ENCODE measurements at places on chromosomes 3 and 15.
A peak's percentile ranks its signal among the peaks of the same experiment; 100 is the strongest.

GRCh38 chr3:197298945-197299854 is 788 bp upstream of the DLG1 start:
- peak; percentile 7 for DNase-seq

- no peak for DNase-seq
These were observed 220.0 kb downstream of the ADAMTSL3 start for GRCh38 chr15:83873966-83874365.

DNA sequence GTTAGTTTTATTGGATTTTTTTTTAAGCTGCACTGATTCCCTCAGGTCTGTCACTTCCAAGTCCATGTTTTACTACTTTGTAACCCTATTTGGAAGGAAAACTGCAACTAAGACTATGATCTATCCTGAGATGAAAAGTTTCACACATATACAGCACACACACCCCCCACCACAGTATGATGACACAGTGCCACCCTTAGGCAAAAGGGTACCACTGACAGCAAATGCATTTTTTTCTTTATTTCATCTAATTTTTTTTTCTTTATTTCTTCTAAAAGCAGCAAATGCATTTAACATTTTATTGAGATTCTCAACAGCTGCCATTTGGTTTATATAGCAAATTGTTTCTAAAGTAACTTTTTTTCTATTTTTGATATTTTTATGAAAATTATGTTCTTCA is 21.2 kb downstream of the NGRN start:
- no peak for DNase-seq

GRCh38 chr3:122298239-122298638 is 26.8 kb upstream of the CSTA start:
- DNase-seq, result no peak

GRCh38 chr3:141067206-141067974 is 16.2 kb downstream of the SPSB4 start:
- no peak for DNase-seq

GRCh38 chr3:172965256-172965655 is 175.8 kb downstream of the SPATA16 start:
- DNase-seq, result no peak

DNA sequence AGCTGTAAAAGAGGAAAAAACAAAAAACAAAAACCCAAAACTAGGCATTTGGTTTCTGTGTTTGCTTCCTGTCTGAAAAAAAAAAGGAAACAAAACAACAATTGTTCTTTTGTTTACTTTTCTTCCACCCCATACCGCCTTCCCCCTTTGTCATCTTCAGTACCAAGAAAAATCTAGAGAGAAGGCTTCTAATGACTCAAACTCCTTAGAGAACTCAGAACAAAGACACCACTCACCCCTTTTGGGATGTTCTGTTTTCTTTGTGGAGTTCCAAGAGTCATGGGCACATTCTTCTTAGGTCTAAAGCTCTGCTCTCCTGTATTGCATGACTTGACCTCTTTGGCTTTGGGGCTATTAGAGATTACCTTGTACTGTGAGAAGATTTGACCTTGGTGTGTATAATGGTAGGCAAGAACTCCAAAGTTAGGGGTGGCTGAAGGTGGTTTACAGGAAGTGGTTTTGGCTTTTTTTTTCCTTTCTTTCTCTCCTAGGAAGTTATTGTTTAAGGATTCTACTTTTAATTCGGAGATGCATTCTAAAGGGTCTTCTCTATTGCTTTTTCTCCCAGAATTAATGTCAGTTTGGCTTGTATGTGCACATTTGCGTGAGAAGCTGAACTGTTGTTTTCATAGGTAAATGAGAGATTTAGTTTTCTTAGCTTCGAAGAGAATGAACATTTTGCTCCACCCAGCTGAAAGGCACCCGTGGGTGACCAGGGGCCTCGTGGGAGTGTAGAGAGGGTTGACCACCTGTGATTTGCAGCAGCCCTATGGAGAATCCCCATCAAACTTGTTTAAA is 39.5 kb upstream of the ZBTB20 start:
- DNase-seq, result no peak

- no peak for DNase-seq
These were observed 99.3 kb downstream of the ARNT2 start for GRCh38 chr15:80503319-80503952.

- no peak for DNase-seq
These were observed 1.0 kb downstream of the XYLB start for GRCh38 chr3:38347421-38348200.

GRCh38 chr15:28974142-28974541 is 88.4 kb downstream of the APBA2 start:
- no peak for DNase-seq

DNA sequence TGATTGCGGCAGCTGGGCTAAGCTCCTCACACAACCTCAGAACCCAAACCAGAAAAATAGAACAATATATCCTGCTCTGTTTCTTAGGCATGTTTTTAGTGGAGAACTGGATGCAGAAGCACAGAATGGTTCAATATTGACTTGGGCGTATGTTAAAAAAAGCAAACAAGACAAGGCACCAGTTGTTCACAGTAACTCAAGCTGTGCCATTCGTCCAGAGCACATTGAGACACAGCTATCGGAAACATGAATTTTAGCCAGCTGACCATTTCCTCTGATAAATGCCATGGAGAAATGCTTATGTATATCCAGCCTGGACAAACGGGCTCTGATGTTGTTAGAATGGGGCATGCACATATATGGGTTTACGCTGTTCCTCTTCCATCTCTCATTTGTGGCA is 129.2 kb upstream of the PDZRN3 start:
- DNase-seq, result no peak

DNA sequence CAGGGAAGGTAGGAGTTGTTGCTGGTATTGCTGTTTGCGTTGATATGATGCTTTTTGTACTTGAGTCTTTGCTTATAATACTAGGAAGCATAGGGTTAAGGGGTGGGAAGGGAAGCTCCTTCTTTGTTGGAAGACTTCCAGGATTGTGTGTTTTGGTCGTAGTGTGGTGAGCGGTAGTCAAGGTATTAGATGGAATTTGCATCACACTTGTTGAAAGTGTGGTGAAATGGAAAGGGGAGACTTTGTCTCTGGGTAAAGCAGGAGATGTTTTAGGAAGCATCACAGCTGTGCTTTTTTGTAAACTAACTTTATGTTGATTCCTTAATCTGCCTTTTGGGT is 14.9 kb downstream of the IGSF10 start:
- no peak for DNase-seq

GRCh38 chr15:96947296-96948229 is 617.1 kb downstream of the NR2F2 start:
- no peak for DNase-seq

Data from activated T-helper 1 cell treated with anti-CD3 and anti-CD28 coated beads, Interleukin-2, amount 50 U/mL, for 16 hours (primary cell).